Activated B cell treated with CpG ODN at 0.5 μM for 24 hours (primary cell): ENCODE measurements at places on chromosomes 6 and 20. TPM values are rescaled to one million over a fixed set of nuclear protein-coding genes. Genes with fewer than 3 reads are reported as not detected.

DNA sequence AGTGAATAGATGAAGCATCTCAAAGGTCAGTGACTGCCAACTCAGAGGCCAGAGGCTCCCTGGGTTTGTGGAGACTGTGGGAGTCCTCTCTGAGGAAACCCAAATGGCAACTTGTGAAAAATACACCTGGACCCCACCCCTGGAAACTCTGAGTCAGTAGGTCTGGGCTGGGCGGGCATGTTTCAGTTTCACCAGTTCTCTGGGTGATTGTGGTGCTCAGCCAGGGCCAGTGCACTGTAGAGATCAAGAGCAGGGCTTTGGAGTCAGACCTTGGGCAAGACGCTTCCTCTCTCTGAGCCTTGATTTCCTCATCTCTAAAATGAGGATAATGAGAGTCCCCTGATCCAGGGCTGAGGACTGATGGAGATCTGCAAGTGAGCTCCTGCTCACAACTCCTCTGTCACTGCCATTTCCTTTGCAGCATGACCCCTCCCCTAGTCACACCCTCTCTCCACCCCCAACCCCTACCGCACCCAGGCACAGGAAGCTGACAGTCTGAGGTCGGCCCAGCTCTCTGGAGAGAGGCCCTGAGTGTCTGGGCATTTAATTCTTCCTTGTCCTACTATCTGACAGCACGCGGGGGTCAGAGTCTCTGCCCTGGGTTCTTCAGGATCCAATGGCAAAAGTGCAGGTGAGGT is 5.1 kb downstream of the DEF6 start:
- H3K27me3 ChIP-seq: no peaks in the 10 kb centered on the region
- peak overlapping the region; percentile 97 for H3K27ac ChIP-seq
- DNase-seq: peak; percentile 69
- H3K36me3 ChIP-seq: peaks cover 24% of the 10 kb centered on the region
- peaks cover 73% of the 10 kb centered on the region for H3K4me1 ChIP-seq
- H3K4me3 ChIP-seq: peak overlapping the region; percentile 88

DNA sequence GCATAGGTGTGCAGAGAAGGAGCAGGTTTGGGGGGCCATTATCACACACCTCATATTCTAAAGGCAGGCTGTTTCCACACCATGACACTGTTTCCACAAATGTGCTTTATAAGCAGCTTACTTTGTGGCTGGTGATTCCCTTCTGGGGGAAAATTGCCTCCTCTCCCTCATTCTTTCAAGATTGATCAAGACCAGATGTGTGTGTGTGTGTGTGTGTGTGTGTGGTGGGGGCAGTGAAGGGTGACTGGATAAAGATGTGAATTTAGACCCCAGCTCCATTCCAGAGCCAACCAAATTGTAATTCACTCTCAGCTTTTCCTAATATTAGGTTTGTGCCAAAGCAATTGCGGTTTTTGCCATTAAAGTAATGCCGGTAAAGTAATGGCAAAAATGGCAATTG is 45.6 kb downstream of the EDN3 start:
- DNase-seq: no peak
- no peaks in the 10 kb centered on the region for H3K36me3 ChIP-seq
- H3K27me3 ChIP-seq: no peaks in the 10 kb centered on the region
- no peaks in the 10 kb centered on the region for H3K4me1 ChIP-seq

EPB41L2 gene
- total RNA-seq: 62.7 and 62.8 TPM in 2 replicates

DNA sequence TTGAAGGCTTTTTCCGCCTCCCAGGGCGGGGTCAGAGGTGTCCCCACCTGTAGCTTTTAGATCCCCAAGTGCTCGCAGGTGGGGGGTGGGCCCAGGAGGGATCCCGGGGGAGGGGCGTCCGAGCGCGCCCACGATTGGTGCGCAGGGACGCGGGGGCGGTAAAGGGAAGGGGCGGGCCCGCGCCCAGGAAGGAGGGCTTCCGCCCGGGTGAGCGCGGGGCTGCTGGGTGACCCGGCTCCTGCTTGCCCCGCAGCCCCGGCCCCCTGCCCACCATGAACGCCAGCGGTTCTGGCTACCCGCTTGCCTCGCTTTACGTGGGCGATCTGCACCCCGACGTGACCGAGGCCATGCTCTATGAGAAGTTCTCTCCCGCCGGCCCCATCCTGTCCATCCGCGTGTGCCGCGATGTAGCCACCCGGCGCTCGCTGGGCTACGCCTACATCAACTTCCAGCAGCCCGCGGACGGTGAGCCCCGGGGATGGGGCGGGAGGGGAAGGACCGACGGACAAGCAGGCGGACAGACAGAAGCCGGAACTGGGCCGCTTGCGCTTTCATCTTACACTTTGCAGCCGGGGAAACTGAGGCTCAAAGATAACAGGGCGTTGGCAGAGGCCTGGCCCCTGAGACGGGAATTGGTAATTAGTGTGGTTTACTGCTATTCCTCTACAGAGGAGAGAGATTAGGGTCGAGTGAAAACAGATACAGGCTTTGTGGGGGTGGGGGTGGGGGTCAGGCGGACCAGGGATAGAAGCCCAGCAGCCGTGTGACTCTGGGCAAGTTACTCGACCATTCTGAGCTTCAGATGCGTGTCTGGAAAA is at the start of gene PABPC1L:
PABPC1L (plus strand) TSS at position 189 of the 818 bp plus-strand sequence; CDS start at position 273, 84 bp downstream.
- no peaks in the 10 kb centered on the region for H3K27me3 ChIP-seq
- H3K4me3 ChIP-seq: peak within 1 kb of the TSS; percentile 89
- peak; percentile 72 for DNase-seq

- DNase-seq: no peak
- H3K4me3 ChIP-seq: no peak overlapping the region
- H3K36me3 ChIP-seq: no peaks in the 10 kb centered on the region
- H3K4me1 ChIP-seq: peaks cover 13% of the 10 kb centered on the region
These were observed 138.4 kb upstream of the RNF24 start for GRCh38 chr20:4153661-4154238.

RWDD2A gene
- 1.7 and 1.8 TPM in 2 replicates for total RNA-seq

DNA sequence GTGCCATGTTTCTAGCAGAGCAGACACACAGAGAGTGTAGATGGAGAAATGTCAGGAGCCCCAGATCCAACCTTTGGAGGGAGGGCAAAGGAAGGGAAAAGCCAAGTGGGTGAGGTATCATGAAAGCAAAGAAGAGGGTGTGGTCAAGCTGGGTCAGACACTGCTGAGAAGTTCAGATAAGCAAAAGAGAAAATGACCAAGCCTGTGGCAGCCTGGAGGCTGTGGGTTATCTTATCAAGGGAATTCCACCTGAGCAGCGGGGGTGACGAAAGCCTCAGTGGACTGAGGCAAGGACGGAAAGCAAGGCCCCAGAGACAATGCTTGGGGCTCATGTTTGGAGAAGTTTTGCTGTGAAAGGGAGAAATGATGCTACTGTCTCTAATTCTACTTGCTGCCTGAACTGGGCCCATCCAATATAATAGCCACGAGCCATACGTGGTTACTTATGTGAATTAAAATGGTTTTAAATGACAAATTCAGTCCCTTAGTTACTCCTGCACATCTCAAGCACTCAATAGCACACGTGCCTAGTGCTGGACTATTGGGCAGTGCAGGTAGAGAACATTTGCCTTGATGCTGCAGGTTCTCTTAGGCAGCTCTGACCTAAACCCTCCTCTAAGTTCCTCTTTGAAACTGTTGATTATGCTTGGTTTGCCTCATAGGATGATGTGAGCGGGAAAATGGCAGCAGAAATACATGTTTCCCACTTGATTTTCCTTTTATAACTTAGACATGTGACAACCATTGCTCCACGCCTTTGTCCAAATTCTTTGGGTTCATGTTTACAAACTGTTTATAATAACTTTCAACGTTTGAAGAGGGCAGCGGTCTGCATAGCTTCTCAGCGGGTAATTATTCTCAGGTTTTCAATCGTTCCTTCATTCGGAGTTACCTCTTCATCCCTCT is 63.7 kb downstream of the SLC22A23 start:
- H3K4me3 ChIP-seq: no peak overlapping the region
- no peak overlapping the region for H3K27ac ChIP-seq
- no peak for DNase-seq
- no peaks in the 10 kb centered on the region for H3K27me3 ChIP-seq

DNA sequence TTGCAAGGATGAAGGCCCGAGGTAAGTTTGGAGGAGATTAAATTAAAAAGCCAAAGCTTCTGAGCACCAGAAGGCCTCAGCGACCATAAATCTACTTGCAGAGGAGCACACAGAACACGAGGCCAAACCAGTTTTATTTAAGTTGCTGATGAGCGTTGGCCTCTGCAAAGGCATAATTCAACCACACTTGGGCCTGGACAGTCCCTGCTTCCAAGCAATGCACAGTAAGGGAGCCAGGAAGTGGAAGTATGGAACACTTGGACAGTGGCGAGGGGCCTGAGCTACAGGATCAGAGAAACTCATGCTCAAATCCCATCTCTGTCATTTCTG is 92.8 kb downstream of the PTPRT start:
- H3K27ac ChIP-seq: no peak overlapping the region
- no peak for DNase-seq
- H3K4me3 ChIP-seq: no peak overlapping the region
- H3K27me3 ChIP-seq: no peaks in the 10 kb centered on the region

DNA sequence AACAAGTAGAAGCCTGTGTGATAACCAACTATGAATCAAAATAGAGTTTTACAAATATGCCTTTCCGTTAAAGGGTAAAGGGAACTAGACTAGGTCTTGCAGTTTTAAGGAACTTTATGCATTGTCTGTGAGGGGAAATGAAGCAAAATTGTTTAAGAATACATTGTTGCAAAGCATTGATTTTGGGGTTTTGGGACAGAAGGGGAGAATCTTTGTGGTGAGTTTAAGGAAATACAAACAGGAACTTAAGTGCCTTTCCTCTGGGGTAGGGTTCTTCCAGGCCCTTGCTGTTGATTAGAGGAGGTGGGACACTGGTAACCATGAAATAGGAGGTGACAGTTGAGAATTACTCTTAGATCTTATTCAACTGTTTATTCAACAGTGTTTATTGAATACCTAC is 4.7 kb downstream of the MAPK14 start:
- H3K27ac ChIP-seq: no peak overlapping the region
- no peak for DNase-seq
- H3K36me3 ChIP-seq: peaks cover 13% of the 10 kb centered on the region
- H3K27me3 ChIP-seq: peaks cover 3% of the 10 kb centered on the region

RAET1G gene
- total RNA-seq: not detected in 2 replicates

SLC22A2 gene
- not detected in 2 replicates for total RNA-seq

- H3K4me1 ChIP-seq: peaks cover 88% of the 10 kb centered on the region
- no peaks in the 10 kb centered on the region for H3K36me3 ChIP-seq
- peak overlapping the region; percentile 73 for H3K27ac ChIP-seq
- no peaks in the 10 kb centered on the region for H3K27me3 ChIP-seq
- H3K4me3 ChIP-seq: peak overlapping the region; percentile 57
These were observed 211.3 kb downstream of the ARID1B start for GRCh38 chr6:156988276-156989158.

DNA sequence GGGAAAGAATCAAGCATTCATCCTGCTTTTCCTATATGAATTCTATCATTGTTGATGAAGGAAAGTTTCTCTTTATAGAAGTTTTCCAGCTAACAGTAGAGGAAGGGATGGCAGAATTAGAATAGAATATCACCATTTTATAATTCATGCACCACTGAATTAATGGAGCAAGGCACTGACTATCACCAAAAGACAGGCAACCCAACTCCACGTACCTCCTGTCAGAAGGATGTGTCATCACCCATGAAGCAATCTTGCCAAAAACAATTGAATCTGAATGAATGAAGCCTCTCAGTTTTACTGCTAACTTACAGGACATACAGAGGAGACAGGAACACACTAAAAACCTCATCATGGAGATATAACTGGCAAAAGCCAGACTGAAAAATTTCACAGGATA is 122.4 kb downstream of the NFATC2 start:
- DNase-seq: no peak
- no peaks in the 10 kb centered on the region for H3K27me3 ChIP-seq
- no peak overlapping the region for H3K4me3 ChIP-seq
- peak overlapping the region; percentile 59 for H3K27ac ChIP-seq

- no peaks in the 10 kb centered on the region for H3K36me3 ChIP-seq
- H3K4me1 ChIP-seq: no peaks in the 10 kb centered on the region
- H3K27me3 ChIP-seq: peaks cover 6% of the 10 kb centered on the region
- DNase-seq: no peak
- H3K27ac ChIP-seq: no peak overlapping the region
These were observed 143.2 kb downstream of the SLC16A10 start for GRCh38 chr6:111230351-111231089.

- H3K4me3 ChIP-seq: no peak overlapping the region
- no peaks in the 10 kb centered on the region for H3K36me3 ChIP-seq
- no peak overlapping the region for H3K27ac ChIP-seq
- peaks cover 4% of the 10 kb centered on the region for H3K4me1 ChIP-seq
- no peak for DNase-seq
These were observed 22.0 kb downstream of the KIF13A start for GRCh38 chr6:17965397-17965796.

DNA sequence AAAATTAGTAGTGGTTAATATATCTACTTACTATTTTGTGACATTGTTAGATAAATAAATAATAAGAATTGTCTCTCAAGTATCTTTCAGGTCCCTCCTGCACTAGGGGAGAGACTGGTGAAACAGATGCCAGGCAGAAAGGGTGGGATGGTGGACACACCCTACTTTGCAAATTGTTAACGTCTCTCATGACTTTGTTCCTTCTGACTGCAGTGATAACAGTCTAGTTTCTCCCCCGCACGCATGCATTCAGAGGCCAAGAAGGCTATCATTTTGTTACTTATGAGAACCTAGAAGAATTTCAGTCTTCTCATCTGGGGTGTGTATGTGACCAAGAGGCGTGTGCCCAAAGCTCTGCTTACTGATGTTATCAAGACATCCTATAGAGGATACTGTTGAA is 152.3 kb downstream of the EDN1 start:
- peaks cover 12% of the 10 kb centered on the region for H3K27me3 ChIP-seq
- no peak overlapping the region for H3K27ac ChIP-seq
- DNase-seq: no peak
- no peaks in the 10 kb centered on the region for H3K36me3 ChIP-seq
- no peaks in the 10 kb centered on the region for H3K4me1 ChIP-seq
- no peak overlapping the region for H3K4me3 ChIP-seq

GRCh38 chr20:46322641-46323040 is 14.3 kb upstream of the CDH22 start:
- H3K4me3 ChIP-seq: no peak overlapping the region
- DNase-seq: no peak
- peaks cover 44% of the 10 kb centered on the region for H3K27me3 ChIP-seq
- H3K4me1 ChIP-seq: no peaks in the 10 kb centered on the region

DNA sequence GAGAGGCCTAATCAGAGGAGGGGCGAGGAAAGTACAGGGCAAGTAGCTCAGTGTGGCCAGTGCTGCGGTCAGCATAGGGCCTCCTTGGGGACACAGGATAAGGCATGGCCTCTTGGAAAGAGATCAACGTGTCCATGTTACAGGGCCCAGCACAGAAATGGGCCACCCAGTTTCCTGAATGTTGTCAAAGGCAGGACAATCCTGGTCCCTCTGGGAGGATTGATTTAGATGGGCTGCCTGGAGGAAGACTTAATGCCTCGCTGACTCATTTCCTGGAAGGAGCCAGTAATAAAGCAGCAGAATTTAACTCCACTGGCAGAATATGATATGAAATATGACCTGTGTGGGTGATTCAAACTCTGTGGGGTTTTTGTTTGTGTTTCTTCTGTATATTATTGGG is 16.6 kb downstream of the DDO start:
- H3K36me3 ChIP-seq: no peaks in the 10 kb centered on the region
- H3K4me3 ChIP-seq: no peak overlapping the region
- peaks cover 2% of the 10 kb centered on the region for H3K27me3 ChIP-seq
- no peak for DNase-seq
- H3K27ac ChIP-seq: no peak overlapping the region

LY6G6F gene
- total RNA-seq: not detected in 2 replicates

MPC1 gene
- total RNA-seq: 16.7 and 17.3 TPM in 2 replicates

OR2B2 gene
- total RNA-seq: not detected in 2 replicates
